ENCODE measurements at places on chromosomes 1 and 21.

DNA sequence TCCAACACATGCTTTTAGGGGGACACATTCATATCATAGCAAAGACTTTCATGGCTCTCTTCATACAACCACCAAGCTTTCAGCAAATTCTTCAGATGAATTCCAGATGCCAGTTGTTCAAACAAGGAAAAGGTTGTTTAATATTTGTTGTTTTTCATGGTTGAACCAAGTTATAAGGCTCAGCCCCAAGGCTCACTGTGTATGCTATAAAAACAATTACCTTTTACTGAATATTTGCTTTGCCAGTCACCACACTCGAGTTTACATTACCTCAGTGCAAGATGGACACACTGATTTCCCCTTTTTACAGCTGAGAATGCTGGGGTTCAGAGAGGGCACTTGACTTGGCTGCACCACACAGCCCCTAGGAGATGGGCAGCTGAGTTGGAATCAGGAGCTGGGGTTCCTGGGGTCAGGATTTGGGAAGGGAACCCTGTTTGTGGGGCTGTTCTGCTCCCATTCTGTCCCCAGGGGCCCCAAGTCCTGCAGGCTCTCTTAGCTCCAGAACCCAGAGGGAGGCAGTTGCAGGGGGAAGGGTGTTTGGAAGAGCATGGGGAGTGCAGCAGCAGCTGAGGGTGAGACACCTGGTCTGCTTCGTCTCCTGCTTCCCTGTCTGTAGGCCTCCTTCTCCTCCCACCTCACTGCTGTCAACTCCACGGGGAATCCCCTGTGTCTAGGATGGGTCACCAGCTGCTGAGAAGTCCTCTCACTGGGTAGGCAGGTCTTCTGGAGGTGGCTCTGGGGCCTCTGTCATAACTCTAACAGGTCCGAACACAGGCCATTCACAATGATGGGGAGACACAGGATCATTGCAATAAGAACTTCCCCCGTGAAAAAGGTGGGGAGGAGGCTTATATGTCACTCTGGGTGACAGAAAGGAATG lies 12.8 kb upstream of the TMPRSS2 start:
- DNase-seq: no peak

DNA sequence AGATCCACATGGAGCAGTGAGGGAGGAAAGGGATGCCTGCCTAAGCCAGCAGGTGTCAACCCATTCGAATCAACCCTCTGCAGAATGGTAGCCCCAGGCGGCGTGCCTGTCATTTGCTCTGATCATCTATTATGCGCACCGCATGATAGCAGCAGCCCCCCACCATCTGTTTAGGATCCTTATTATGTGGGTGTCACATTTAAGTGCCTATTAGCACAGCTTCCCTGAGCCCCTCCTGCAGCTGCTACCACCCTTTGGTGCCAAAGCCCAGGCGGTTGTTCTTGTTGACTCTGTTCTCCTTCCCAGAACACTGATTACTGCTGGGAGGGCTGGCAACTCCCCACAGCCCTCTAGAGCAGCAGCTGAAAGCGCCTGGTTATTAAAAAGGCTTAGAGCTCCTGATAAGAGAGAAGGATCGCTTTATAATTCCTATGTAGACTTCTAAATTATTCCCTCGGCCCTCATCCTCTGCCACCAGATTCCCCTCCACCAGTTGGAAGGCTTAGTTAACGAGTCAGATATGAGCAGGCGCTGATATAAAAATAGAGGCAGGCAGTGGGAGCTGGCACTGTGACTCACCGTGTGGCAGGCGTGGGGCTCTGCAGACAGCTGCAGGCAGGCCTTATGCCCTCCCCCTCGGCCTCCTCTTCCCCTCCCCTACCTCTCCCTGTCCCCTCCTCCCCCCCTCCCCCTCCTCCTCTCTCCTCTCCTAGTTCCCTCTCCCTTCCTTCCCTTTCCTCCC lies 23.0 kb downstream of the ACTA1 start:
- peak; percentile 95 for DNase-seq

GRCh38 chr1:34781844-34782391 lies 904 bp downstream of the GJB3 start:
- no peak for DNase-seq

DNA sequence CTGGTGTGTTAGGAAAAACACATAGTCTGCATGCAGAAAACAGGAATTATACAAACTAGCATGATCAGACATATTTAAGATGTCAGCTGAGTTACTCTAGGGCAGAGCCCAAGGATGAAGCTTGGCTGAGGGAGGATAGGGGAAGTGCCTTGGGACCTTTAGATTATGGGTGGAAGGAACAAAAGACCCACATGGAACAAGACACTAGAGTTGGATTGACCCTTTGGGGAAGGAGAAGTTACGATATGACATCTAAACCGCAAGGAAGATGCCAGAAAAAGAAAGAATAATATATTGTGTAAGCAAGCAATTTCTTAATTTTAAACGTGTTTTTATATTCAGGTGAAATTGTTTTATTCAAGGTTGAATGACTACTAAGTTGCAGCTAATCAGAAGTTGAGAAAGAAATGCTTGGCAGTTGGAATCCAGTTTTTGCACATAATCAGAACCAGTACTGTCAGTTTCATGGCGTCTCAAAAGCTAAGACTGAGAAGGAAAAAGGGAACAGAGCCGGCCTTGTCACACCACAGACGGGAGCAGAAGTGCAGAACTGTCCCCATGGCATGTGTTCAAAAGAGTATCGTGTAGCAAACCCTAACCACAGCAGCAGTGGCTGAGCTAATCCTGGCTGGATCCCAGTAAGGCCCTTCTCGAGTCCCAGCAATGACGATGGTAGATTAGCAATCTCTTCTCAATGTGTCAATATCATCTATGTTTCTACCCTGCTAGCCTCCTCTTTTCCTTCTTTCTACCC lies 31.2 kb upstream of the IFNAR2 start:
- no peak for DNase-seq

DNA sequence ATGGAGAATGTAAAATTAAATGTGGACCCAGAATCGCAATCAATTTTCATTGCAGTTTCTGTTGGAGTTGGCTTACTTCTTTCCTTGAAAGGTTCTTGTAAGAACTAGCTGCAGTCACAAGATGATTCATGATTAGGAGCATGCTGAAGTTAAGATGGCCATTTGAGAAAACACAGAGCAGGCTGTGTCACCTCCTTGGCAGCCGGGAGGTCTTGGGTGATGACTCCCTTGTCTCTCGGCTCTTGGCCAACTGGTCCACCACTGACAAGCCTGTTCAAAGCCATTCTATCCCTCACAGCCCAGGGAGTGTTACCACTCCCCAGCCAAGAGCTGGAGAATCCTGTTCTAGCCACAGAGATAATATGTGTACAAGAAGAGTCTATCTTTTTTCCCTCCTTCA lies 40.6 kb downstream of the OPTC start:
- DNase-seq: peak; percentile 76

Data from urothelium cell line (cell line).